ENCODE measurements at places on chromosomes 1 and 21.

DNA sequence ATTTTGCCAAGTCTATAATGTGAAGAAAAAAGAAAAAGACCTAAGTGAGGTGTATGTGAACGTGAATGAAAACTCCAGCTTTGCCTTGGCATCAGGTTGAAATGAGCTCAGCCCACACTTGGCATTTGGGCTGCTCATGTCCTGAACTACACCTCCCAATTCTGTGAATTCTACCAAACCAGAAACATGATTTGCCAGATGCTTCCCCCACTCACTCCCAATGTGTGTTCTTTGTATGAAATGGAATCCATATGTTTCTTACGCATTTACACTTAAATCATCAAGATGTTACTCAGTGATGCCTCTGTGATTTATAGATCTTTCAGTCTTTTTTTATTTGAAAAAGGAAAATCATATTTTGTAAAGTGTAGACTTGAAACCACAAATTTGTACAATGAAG, 32.8 kb upstream of the RUNX1 start:
- no peak for DNase-seq

- peak; percentile 25 for DNase-seq
Measured at GRCh38 chr1:48697066-48697707, 79.5 kb downstream of the BEND5 start.

GRCh38 chr1:204841798-204842197, 28.9 kb upstream of the NFASC start:
- DNase-seq, result no peak

GRCh38 chr1:59333626-59334277, 36.9 kb downstream of the FGGY start:
- no peak for DNase-seq

GRCh38 chr21:20882462-20883407, 115.5 kb upstream of the NCAM2 start:
- DNase-seq, result peak; percentile 0
